ENCODE measurements at places on chromosomes 13 and 19.

DNA sequence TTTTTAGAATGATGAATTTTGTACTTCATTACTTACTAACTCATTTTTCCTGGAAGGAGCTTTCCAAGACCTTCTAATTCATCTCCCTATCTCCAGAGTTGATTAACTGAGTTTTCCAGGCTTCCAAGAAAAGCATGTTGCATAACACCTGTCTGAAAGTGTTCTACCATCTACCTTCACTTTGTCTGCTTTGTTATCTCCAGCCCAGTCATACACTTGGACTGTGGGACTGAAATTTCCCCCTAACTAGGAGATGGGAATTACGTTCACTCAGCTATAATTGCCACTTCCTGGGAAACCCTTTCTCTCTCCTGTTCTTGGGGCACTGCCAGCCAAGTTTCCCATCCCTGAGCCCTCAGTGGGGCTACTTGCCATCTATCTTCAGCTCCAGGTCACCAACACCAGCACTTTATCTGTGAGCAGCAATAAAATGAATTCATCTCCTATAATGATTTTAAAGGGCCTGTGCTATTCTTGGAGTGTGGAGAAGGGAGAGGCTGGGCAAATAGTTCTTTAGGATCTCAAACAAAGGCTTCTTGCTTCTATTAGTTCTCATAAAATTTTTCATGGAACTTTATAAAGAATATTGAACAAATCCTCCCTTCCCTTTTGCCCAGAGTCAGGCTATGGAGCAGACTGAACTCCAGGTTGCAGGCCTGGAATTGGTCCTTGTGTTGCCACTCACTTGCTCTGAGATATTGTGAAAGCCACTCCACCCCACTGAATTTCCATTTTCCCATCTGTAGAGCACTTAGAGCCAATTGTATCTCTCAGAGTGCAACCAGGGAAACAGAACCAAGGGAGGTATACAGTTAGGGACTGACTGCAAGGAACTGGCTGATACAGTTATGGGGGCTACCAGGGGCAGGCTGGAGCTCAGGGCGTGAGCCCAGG is 17.8 kb upstream of the ATP12A start:
- DNase-seq: no peak

DNA sequence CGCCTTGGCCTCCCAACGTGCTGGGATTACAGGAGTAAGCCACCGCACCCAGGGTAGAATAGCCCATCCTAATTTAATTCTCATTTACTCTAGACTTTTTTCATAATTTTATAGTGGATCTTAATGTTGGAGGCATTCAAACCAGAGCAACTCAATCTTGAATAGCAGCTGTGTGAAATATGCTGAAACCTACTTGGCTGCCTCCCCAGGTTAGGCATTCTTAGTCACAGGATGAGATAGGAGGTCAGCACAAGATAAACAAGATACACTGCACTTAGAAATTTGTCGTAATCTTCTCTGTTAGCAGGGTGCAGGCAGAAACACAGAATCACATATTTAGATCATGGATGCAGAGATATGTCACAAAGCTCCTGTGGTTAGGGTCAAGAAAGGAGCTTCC is 2.7 kb upstream of the ZNF43 start:
- no peak for DNase-seq

DNA sequence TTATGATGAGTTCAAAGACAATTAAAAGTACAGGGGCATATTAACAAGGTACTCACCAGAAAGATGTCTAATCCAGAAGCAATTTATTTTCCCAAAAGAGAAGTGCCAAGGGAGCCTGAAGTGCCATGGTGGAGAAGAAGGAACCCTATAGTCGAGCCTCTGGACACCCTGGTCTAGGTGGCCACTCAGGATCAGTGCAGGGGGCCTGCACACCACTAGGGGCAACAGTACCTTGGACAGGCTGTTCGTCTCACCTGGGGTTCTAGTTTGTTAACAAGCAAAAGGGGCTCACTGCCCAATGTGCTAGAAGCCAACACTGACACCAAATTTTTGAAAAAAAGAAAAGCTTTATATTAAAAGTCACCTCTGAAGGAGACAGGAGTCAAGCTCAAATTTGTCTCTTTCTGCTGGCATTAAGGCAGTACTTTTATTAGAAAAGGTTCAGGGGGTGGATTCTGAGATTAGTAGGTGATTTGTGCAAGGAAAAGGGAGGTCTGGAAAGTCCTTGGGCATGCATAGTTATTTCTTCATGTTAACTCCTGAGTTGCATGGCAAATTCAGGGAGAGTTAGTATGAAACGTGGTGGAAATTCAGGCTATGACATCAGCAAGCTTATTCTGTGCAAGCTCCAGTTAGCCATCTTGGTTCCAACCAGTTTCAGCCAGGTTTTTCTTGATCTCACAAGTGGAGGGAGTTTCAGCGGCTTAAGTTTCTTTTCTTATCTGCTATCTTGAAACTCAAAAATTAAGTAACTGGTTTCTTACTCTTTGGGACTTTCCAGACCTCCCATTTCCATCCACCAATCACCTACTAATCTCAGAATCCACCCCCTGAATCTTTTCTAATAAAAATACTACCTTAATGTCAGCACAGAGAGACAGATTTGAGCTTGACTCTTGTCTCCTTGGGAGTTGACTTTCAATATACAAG is 884 bp upstream of the CBY2 start:
- no peak for DNase-seq

DNA sequence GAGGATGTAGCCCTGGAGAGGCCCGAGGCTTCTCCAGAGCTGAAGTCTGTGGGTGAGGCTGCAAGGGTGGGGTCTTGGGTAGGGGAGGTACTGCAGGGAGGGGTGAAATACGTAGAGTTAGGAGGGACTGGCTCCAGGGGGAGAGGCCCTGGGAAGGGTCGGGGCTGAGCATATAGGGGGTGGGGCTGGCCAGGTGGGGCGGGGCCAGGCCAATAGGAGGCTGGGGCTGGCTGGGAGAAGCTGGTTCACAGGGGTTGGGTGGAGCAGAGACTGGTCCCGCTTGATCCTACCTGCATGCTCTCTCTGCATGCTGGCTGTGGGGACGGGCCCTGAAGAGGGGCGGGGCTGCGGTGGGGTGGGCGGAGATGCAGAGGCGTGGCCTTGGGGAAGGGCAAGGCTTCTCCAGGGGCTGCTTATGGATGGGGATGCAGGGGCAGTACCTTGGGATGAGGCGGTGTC is 51.9 kb downstream of the CELF5 start:
- DNase-seq: no peak

DNA sequence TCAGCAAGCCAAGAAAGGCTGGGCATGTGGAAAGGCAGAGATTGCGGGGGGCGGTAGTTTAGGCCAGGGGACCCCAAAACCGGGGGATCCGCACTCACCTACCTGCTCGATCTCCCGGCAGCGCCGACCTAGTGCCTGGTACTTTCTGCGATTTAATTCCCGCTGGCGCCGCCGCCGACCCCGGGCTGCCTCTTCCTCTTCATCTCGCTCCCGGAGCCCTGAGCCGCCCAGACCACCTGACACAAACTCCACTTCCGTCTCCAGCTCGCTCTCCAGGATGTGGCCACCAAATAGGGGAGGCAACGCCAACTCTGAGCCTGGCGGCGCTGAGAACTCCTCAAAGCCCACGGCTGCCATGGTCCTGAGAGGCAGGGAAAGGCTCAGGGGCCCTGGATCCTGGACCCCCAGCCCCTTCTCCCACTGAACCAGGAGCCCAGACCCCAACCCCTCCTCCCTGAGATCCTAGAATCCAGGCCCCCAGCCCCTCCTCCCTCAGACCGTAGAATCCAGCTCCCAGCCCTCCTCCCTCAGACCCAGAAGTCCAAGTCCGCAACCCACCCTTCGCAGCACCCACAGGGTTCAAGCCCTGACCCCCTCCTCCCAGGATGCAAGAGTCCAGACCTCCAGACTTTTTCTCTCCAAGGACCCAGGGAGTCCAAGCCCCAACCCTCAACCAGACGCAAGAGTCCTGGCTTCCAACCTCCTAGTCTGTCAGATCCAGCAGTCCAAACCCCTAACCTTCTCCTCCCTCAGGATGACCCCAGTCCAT is 933 bp downstream of the TFPT start:
- no peak for DNase-seq
